Naive thymus-derived CD4-positive, alpha-beta T cell (primary cell): ENCODE measurements at places on chromosomes 3 and 15. TPM values are rescaled to one million over a fixed set of nuclear protein-coding genes. Genes with fewer than 3 reads are reported as not detected.

Gene SPTSSB
- not detected for total RNA-seq

Gene SLC24A5
- not detected for total RNA-seq

Gene FOXB1
- 0.12 TPM for total RNA-seq

Gene C3orf80
- not detected for total RNA-seq

Gene CCDC13
- 0.91 TPM for total RNA-seq

Gene PEX5L
- total RNA-seq: not detected

- H3K4me3 ChIP-seq: no peak overlapping the region
- H3K36me3 ChIP-seq: no peaks in the 10 kb centered on the region
- H3K27me3 ChIP-seq: peaks cover 14% of the 10 kb centered on the region
Measured at GRCh38 chr15:52782514-52782913, 7.6 kb downstream of the ONECUT1 start.

DNA sequence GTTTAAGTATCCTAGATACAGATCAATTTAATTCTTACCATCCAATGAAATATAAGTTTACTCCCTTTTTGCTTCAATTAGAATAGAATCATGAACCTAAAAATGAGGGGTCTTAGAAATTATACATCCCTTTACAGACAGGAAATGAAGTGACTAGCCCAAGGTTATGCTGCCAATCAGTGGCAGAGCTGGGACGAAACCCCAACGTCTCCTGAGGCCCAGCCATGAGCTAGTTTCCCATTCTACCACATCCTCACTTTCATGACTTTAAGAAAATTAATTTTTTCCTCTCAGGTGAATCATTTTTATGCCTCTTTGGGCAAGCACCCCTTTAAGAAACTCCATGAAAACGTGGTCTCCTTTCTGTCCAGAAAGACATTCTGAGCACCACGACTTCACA is 11.2 kb downstream of the LRIG1 start:
- H3K4me1 ChIP-seq: peaks cover 50% of the 10 kb centered on the region
- no peak for DNase-seq
- no peak overlapping the region for H3K4me3 ChIP-seq
- peak overlapping the region; percentile 38 for H3K27ac ChIP-seq
- H3K36me3 ChIP-seq: no peaks in the 10 kb centered on the region
- H3K27me3 ChIP-seq: no peaks in the 10 kb centered on the region

- H3K4me1 ChIP-seq: no peaks in the 10 kb centered on the region
- H3K27me3 ChIP-seq: no peaks in the 10 kb centered on the region
- H3K27ac ChIP-seq: no peak overlapping the region
- H3K4me3 ChIP-seq: no peak overlapping the region
- DNase-seq: no peak
Measured at GRCh38 chr3:126952261-126952982, 30.5 kb upstream of the PLXNA1 start.

DNA sequence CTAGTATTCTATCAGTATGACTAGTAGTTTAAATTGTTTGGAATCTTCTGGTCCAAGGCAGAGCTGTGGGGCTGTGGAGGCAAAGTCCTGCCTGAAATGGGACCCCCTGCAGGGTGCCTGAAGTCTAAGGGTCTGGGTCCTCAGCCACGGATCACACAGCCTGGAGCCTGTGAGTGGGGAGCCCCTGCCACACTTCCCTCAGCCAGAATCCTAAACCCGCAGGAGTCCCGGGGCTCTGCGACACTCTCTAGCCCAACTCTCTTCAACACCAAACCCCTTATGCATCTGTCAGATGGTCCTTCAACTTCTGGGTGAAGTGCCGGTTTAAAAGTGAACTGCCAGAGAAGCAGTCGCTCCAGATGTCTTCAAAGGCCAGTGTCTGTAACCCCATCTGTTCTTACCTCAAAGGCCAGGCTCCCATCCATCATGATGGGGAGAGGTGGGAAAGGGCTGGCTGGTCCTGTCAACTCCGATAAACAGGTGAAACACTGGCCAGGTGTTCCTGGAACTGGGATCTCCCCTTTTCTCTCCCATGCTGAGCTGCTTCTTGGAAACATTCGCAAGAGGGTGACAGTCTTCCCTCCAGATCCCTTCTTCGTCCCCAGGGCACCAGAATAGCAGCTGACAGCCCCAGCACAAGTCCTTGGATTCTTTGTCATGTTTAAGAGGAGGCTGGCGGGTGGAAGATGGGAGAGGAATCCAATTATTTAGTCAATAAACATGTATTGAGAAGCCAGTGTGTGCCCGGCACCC is 45.6 kb downstream of the CPN2 start:
- no peak for DNase-seq
- peaks cover 27% of the 10 kb centered on the region for H3K4me1 ChIP-seq
- H3K27ac ChIP-seq: no peak overlapping the region
- H3K36me3 ChIP-seq: no peaks in the 10 kb centered on the region
- H3K27me3 ChIP-seq: no peaks in the 10 kb centered on the region
- H3K4me3 ChIP-seq: no peak overlapping the region

GRCh38 chr3:122098611-122099010 is 43.4 kb downstream of the CD86 start:
- no peak for DNase-seq
- no peak overlapping the region for H3K4me3 ChIP-seq
- no peaks in the 10 kb centered on the region for H3K4me1 ChIP-seq
- H3K36me3 ChIP-seq: no peaks in the 10 kb centered on the region

DNA sequence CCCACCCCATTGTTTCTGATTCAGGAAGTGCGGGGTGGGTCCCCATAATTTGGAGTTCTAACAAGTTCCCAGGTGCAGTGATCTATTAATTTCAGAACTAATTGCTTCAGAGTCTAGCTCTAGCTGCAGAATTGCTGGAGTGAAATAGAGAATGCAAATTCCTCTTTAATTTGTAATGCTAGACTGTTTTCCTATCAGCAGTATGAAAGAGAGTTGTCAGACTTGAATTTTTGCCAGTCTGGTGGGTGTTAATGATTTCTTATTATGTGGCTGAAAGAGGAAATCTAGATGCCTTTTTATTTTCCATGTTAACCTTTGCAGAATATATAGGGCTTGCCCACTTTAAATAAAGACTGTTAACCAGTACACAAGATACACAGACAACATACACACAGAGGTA is 23.7 kb downstream of the APH1B start:
- H3K27me3 ChIP-seq: no peaks in the 10 kb centered on the region
- no peak overlapping the region for H3K4me3 ChIP-seq
- H3K36me3 ChIP-seq: peaks cover 51% of the 10 kb centered on the region
- no peaks in the 10 kb centered on the region for H3K4me1 ChIP-seq

GRCh38 chr15:32855942-32856341 is 138.1 kb downstream of the GREM1 start:
- no peaks in the 10 kb centered on the region for H3K36me3 ChIP-seq
- H3K4me3 ChIP-seq: no peak overlapping the region
- no peaks in the 10 kb centered on the region for H3K27me3 ChIP-seq
- no peaks in the 10 kb centered on the region for H3K4me1 ChIP-seq
- no peak for DNase-seq

DNA sequence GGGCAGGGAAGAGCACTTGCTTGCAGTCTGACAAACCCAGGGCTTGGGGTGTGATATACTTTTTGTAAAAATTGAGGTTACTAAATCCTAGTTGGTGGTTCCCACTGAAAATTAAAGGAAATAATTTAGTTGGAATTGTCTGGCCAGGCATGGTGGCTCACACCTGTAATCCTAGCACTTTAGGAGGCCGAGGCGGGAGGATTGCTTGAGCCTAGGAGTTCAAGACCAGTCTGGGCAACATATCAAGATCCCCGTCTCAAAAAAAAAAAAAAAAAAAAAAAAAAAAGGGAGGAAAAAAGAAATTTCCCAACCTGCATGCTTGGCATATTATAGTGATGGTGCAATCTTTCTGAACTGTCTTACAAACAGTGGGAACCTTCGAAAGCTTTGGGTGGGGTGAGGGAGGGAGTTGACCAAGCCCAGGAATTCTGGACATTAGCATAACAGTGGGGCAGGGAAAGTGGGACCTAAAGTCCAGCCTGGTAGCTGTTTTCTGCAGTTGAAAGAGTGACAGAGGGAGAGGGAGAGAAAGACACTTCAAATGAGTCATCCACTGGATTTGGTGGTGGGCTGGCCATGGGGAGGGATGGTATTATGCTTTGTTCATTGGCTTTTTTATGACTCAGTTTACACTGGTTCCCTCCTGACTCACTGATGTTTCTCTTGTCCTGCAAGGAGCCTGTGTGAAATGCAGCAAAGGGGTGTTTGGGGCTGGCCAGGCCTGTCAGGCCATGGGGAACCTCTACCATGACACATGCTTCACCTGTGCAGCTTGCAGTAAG is 41.1 kb downstream of the LIMD1 start:
- H3K4me3 ChIP-seq: no peak overlapping the region
- no peaks in the 10 kb centered on the region for H3K27me3 ChIP-seq
- H3K36me3 ChIP-seq: no peaks in the 10 kb centered on the region
- no peak for DNase-seq

GRCh38 chr3:180188512-180189309 is 152.0 kb upstream of the PEX5L start:
- H3K4me3 ChIP-seq: no peak overlapping the region
- H3K4me1 ChIP-seq: no peaks in the 10 kb centered on the region
- no peaks in the 10 kb centered on the region for H3K27me3 ChIP-seq
- no peak for DNase-seq
- H3K36me3 ChIP-seq: no peaks in the 10 kb centered on the region

DNA sequence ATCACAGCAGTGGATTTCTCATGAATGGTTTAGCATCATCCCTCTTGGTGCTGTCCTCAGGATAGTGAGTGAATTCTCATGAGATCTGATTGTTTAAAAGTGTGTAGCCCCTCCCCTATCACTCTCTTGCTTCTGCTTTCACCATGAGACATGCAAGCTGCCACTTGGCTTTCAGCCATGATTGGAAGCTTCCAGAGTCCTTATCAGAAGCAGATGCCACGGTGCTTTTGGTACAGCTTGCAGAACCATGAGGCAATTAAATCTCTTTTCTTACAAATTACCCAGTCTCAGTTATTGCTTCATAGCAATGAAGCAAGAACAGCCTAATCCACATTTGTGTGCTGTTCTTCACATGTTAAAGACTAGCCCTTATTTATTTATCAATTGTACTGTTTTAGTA is 495.2 kb upstream of the EPHA6 start:
- no peaks in the 10 kb centered on the region for H3K4me1 ChIP-seq
- no peaks in the 10 kb centered on the region for H3K27me3 ChIP-seq
- DNase-seq: no peak
- no peaks in the 10 kb centered on the region for H3K36me3 ChIP-seq
- no peak overlapping the region for H3K27ac ChIP-seq

- no peak for DNase-seq
- no peak overlapping the region for H3K4me3 ChIP-seq
- no peaks in the 10 kb centered on the region for H3K36me3 ChIP-seq
- H3K27me3 ChIP-seq: no peaks in the 10 kb centered on the region
- H3K4me1 ChIP-seq: peaks cover 5% of the 10 kb centered on the region
Measured at GRCh38 chr3:172126741-172127140, 87.4 kb downstream of the FNDC3B start.

GRCh38 chr3:114860531-114860930 is 286.6 kb downstream of the ZBTB20 start:
- H3K27me3 ChIP-seq: no peaks in the 10 kb centered on the region
- no peak overlapping the region for H3K27ac ChIP-seq
- H3K4me3 ChIP-seq: no peak overlapping the region
- no peaks in the 10 kb centered on the region for H3K36me3 ChIP-seq

DNA sequence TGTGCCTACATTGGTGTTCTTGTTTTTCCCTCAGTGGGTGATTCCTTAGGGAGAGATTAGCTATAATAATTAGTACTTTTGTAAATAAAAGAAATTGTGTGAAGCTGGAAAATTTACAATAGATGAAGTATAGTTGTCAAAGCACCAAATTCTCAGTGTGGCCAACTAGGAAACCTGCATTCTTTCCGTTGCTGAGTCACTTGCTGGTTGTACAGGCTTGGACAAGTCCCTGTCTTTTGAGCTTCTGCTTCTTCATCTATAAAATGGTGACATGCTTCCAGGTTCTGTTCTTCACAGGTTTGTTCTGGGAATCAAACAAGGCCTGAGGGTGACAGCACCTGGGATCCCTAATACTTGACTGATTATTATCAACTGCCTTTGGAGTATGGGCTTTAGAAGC is 184.1 kb upstream of the HES1 start:
- DNase-seq: no peak
- H3K27ac ChIP-seq: no peak overlapping the region
- no peak overlapping the region for H3K4me3 ChIP-seq
- H3K27me3 ChIP-seq: no peaks in the 10 kb centered on the region
- H3K4me1 ChIP-seq: no peaks in the 10 kb centered on the region

DNA sequence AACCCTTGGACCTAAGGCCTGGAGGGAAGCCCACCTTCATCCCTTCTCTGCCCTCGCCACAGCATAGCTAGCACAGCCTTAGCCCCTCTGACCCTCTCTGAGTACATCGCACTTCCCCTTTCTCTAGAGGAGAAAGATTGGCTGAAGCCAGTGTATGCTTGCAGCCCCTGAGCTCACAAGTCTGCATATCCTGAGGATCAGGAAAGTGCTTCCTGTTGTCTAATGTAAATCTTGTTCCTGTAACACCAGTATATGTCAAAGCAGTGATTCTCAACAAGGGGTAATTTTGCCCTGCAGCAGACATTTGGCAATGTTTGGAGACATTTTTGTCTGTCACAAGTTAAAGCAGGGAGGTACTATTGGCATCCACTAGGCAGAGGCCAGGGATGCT is 2.2 kb upstream of the PRKCD start:
- no peak for DNase-seq
- no peaks in the 10 kb centered on the region for H3K36me3 ChIP-seq
- peaks cover 9% of the 10 kb centered on the region for H3K4me1 ChIP-seq
- H3K27ac ChIP-seq: no peak overlapping the region

DNA sequence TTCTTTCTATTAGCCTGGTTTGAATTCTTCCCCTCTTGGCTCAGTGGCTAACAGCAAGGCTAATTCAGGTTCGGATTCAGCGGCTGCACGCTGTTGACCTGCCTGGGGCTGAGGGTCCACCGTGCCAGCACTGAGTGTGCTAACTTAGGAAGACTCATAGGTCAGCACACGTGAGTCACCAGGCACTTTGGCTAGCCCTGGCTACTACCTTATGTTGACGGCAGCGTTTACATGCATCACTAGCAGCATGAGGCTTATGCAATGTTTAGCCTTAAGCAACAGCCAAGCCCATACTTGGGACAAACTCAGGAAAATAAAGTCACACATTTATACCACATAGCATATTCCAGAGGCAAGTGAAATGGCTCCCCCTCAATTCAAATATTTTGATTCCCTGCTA is 137.7 kb downstream of the RAB11A start:
- no peaks in the 10 kb centered on the region for H3K36me3 ChIP-seq
- no peaks in the 10 kb centered on the region for H3K27me3 ChIP-seq
- no peak overlapping the region for H3K4me3 ChIP-seq
- H3K4me1 ChIP-seq: no peaks in the 10 kb centered on the region
